ENCODE measurements at places on chromosomes 6 and 20.

GRCh38 chr6:77368660-77369313 lies 94.5 kb downstream of the HTR1B start:
- DNase-seq, result no peak

- DNase-seq, result peak; percentile 46
Measured at GRCh38 chr6:11231564-11232192, 790 bp downstream of the NEDD9 start.

DNA sequence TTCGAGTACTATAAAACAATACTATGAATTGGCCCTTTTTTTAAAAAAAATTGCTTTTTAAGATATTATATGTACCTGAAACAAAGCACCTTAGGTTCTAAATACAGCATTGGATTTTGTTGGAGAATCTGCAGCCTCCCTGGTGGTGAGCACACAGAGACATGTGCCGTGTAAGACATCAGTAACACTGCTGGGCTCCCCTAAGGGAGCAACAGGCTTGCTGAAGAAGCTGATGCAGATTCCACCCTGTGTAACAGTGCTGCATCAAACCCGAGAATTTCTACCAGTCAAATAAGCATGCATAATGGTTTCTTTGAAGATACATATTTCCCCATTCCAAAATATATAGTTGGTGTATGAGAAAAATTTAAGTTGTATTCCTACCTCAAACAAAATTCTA lies 17.4 kb downstream of the KIAA1586 start:
- DNase-seq, result no peak

- DNase-seq, result peak; percentile 91
Measured at GRCh38 chr6:5287205-5287965, 26.1 kb downstream of the FARS2 start.

DNA sequence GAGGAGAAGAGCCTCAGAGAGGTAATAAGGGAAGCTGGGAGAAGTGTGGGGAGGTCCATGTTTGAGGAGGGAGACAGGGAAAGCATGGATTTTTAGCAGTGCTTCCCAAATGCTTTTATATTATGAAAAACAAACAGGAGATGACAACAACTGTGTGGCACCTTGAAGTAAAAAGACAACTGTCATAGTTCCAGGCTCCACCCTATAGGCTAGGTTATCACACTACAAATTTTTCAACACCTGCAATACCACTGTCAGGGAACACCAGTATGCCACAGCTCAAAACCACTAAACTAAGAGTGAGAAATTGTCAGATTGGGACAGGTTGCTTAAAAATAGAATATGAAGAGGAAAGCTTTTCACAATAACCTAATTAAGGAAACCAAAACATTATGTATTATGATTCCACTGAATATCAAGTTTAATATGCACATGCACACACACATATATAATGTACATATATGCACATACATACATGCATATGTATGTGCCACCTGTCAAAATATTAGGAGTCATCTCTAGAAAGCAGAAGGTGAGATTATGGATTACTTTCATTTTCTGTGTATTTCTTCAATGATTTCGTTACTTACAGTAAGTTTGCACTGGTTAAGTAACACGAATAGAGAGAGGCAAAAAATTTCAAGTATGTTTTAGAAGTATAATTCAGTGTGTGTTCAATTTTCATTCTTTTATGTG lies 261.2 kb downstream of the PTPRK start:
- no peak for DNase-seq

DNA sequence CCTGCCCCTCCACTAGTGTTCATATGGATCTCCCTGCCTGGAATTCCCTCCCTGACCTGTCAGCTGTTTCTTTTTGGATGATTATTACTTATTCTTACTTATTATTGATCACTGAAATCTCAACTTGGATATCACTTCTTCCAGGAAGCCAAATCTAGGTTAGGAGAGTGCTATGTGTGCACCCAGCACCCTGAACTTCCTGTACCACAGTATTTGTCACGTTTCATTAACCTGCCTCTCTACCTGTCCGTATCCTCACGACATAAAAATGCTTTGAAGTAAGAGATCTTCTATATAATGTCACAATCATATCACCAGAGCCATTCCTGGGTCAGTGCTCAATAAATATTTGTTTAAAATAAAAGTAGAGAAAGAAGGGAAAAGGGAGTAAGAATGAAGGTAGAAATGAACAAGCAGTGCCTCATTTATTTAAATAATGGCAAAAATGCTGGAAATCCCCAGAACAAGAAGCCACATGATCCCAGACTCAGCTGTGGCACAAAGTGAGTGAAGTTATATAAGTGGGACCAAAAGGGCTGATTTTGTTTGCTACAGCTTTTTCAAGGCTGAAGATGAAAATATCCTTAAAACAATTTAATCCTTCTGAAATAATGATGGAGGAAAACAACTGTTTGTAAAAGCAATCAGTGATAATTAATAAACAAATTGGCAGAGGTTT lies 88.0 kb upstream of the MANEA start:
- DNase-seq, result no peak

- peak; percentile 51 for DNase-seq
Measured at GRCh38 chr20:2751878-2752566, 48.4 kb downstream of the CPXM1 start.

- no peak for DNase-seq
Measured at GRCh38 chr6:6964675-6965074, 143.1 kb upstream of the RREB1 start.

GRCh38 chr6:152018876-152019275 lies 211.4 kb downstream of the ESR1 start:
- peak; percentile 61 for DNase-seq

DNA sequence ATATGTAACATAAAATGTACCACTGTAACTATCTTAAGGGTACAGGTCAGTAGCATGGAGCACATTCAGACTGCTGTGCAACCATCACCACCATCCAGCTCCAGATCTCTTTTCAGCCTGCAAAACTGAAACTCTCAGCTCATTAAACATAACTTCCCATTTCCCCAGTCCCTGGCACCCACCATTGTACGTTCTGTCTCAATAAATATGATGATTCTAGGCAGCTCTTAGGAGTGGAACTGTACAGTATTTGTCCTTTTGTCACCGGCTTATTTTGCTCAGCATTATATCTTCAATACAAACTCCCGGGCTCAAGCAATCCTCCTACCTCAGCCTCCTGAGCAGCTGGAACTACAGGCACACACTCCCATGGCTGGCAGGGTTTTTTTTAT lies 1.5 kb downstream of the ZC3H12D start:
- peak; percentile 61 for DNase-seq

DNA sequence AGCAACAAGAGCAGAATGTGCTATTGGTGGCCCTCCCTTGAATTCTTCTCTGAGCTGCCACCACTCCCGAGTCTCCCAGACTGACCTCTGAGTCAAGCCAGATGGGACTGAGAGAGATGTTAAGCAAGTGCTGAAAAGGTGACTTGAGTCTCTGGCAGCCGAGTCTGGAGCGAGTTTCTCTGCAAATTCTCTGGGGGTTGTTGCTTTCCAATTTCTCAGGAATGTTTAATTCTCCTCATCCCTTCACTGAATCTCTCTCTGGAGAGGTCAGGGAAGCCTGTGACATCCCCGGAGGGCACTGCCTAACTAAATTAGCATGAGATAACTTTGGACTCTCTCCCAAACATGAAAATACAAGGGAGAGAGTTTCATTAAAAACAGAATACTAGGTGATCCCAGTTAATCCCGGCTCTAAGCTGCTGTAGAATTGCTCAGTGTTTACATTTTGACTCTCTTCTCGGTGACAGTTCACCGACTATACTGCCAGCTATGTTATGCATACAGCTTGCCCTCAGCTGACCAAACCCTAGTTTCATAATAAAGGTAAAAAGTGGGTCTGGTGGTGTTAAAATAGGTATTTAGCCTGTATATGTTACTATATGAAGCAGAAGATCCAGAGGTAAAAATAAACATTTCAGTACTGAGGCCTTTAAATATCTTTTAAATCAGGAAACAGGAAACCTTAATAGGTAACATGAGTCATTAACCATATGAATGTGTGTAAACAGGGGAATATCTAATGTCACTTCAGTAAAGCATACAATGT lies 157.9 kb downstream of the FOXC1 start:
- DNase-seq, result no peak

DNA sequence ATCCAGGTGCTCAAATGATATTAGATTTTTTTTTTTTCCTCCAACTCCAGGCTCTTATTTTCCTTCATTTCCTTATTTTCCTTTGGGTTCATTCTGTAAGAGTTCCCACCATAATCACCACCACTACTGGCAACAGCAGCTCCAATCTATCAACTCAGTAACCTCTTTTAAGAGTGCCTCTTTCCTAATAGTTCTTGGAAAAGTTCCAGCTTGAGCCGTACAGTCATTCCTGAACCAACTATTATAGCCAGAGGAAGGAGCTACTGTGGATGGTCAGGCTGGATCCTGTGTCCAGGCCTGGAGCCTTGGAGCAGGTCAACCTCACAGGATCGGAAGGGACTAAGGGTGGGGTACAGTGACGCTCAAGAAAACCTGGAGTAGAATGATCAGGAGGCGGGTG lies 4.2 kb upstream of the ANGPT4 start:
- no peak for DNase-seq
